ENCODE measurements at places on chromosomes 1 and 21. TPM values are rescaled to one million over a fixed set of nuclear protein-coding genes. Genes with fewer than 3 reads are reported as not detected.

- no peak for DNase-seq
Measured at GRCh38 chr1:12269351-12269750, 39.5 kb downstream of the VPS13D start.

GRCh38 chr1:4673494-4673893 is 19.1 kb downstream of the AJAP1 start:
- DNase-seq, result no peak

DNA sequence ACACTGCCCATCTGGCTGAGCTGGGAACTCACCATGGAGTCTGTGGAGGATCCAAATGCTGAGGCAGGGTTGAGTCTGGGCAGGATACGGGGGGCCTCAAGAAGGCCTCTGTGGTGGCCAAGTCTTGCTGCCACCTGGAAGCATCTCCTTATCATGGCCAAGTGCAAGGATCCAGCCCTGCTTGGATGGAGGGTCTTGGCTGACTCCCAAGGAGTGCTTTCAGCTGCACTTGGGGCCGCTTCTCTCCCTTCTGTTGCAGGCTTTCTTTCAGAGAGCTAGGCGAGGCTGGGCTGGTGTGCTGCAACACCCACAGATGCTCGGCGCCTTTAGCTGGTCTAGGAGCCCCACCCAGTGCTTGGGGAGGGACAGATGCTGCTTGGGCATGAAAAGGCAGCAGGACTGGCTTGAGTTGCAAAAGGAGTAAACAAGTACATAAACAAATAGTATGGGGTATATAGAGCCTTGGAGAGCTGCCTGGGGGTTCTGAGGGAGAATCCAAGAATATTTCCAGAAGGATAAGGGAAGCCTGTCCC is at the start of gene THEM5:
THEM5 (minus strand) TSS at position 302 of the 533 bp plus-strand sequence; CDS start at position 155, 147 bp downstream.
- DNase-seq, result peak; percentile 45

DNA sequence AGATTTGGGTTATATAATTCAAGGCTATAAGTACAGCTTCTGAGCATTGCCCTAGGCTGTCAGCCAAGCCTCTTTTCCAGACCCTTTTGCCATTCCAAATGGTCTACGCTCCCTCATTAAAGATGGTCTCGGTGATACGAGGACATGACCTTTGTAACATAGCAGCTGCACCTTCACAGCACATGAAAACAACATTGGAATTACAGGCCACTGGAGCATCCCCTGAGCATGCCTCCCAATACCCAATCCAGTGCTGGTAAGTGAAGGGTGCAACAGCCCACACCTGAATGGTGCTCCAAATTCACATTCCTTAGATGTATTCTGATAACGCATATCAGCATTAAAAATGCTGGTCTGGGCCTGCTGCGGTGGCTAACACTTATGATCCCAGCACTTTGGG is 20.1 kb upstream of the PTPRF start:
- no peak for DNase-seq

- no peak for DNase-seq
Measured at GRCh38 chr21:34774750-34775149, 106.0 kb downstream of the CLIC6 start.

GRCh38 chr1:29123887-29124365 is at the start of gene TMEM200B:
TMEM200B (minus strand) TSS chr1:29123903; CDS start chr1:29121828, 2,075 bp downstream.
- DNase-seq, result peak; percentile 33

DNA sequence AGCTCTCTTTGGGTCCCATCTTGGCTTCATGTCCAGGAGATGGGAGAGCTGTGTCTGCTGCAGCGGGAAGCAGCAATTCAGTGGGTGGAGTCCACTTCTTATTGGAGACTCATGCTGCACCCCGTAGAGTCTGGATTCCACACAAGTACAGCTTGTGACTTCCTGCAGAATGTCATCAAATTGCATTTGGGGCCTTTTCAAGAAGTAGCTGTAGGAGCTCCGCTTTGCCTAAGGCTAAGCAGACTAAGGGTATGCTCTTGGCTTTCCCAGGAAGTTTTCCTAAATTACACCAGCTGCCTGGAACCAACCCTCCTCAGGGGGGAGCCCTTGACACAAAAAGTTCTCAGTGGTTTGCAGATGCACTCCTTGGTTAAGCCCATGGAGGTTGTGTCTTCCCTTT is 5.7 kb upstream of the MOB3C start:
- no peak for DNase-seq

DNA sequence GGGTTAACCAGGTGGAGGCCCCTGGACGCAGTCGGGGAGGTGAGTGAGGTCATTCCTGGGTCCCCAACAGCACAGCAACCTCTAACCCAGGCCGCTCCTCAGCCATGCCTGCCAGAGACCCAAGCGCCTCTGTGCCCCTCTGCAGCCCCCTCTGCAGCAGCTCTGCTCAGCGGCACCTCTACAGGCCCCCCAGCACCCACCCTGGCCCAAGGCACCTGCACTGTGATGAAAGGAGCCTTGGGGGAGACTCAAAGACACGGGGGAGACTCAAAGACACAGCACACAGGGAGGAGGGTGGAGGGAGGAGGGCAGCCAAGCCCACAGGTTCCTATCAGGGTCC is 19.5 kb downstream of the WDR4 start:
- DNase-seq, result no peak

GRCh38 chr1:172674831-172675613 is 16.1 kb downstream of the FASLG start:
- DNase-seq, result peak; percentile 84

FGR gene
- 0.96 TPM for total RNA-seq

LMOD1 gene
- total RNA-seq, result 213 TPM

ACTA1 gene
- total RNA-seq, result 4.6 TPM
